ENCODE measurements at places on chromosomes 4 and X.
A peak's percentile ranks its signal among the peaks of the same experiment; 100 is the strongest.

DNA sequence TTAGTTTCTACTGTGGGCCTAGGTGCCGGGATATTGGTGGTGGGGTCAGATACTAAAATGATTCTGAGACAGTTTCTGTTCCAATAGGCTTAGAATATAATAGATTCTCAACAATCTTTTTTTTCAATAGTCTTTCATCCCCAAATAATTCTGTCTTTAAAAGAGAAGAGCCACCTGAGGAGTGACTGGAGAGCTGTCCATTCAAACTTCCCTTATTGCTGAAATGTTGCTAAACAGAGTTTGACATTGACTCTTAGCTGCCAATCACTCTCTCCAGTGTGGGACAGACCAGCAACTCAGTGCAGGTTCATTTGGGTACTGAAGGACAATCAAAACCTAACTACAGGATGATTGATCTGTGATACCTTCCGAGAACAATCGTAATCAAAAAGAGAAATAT, 12.4 kb upstream of the ADH7 start:
- DNase-seq = no peak

DNA sequence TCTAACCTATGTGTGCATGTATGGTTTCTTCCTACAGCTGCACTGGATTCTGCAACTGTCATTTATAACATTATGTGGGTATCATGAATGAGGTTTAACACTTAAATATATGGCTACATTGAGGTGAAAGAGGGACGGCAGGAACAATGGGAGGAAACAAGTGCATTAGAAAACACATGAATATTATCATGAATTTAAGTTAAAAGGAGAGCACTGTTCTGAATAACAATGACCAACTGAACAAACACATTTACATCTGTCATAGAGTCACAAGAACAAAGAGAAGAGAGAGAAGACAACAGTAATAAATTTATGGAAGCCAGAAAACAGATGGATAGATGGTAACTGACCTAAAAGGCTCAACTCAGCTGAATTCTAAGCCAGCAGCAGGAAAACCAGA, 527.1 kb upstream of the DIPK2B start:
- DNase-seq = no peak

- DNase-seq = no peak
Measured at GRCh38 chrX:142994988-142995387, 30.7 kb upstream of the SPANXN4 start.

- no peak for DNase-seq
Measured at GRCh38 chrX:129092242-129092641, 431.0 kb downstream of the SMARCA1 start.

DNA sequence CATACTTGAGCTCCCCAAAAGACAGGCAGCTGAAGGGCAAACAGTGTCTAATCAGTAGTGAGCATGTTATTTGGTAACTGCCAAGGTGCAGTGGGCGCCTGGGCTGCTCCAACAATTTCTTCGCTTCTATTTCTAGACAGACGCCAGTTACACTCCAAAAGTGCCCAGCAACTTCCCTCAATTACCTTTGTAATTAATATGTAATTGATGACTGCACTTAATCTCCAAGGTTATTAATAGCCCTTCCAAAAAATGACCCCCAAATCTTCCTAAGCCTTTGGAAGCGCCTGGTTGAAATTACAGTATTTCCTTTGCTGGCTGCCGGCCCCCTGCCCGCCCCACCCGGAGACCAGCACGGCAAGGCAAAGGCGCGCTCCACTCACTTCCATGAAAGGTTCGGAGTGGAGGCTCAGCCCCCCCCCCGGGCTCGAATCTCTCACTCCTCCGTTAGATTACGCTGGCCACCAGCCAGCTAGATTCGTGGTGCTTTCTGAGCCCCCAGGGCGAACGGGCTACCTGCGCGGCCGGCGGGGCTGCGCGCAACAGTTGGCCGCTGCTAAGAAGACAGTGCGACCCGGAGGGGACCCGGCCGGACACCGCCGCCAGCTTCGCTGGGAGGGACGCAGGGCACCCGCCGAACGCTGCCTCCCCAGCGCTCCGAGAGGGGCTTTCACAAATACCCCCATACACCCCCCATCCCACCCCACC, 1.9 kb downstream of the GPC4 start:
- DNase-seq = no peak

- no peak for DNase-seq
Measured at GRCh38 chr4:26589705-26590104, 5.8 kb downstream of the TBC1D19 start.

DNA sequence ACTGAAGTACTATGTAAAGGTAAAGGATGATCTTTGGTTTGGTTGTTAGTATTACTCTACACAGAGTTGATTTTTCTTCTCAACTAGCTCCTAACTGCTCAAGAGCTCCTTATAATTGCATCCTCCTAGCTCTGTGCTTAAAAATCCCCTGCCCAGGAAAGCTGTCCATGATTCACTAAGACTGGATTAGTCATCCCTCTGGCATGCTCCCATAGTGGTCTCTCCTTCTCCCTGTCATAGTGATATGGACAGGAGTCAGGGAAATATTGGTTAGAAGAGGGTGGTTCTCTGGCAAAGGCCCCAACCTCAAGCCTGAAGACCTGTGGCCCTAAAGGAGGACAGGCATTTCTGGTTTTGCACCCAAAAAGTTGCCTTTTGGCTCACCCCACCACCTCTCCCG, 242.3 kb upstream of the KCNIP4 start:
- no peak for DNase-seq

DNA sequence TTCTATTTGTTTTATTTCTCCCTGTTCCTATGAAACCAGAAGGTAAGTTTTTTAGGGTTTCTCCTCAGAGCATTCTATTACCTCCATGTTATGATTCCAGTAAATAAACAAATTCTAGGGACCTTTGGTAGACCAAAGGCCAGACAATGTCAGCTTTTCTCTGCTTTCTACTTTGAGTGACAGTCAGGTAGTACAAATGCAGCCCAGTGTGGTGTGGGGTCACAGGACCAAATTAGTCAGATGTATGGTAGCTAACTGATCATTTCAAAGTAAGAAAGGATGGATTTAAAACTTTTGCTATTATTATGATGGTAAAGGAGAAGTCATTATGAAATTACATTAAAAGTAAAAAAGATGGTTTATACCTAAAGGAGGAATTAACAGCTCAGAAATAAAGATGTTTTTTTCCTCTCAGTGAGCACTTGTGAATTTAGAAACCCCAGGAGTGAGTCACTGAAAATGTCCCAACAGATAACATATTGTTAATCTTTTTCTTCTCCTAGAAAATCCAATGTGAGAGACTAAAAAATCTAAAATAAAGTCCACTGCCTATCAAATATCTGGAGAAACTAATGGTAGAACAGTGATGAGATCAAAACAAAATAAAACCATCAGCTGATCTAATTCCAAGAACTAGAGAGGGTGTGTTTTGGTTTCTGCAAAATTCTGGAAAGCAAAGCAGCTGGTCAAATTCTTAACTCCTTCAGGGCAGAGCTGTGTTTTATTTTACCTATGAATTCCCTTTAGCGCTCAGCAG, 16.6 kb upstream of the KLHL2 start:
- no peak for DNase-seq

- DNase-seq = no peak
Measured at GRCh38 chr4:185772391-185773093, 39.5 kb downstream of the SORBS2 start.

DNA sequence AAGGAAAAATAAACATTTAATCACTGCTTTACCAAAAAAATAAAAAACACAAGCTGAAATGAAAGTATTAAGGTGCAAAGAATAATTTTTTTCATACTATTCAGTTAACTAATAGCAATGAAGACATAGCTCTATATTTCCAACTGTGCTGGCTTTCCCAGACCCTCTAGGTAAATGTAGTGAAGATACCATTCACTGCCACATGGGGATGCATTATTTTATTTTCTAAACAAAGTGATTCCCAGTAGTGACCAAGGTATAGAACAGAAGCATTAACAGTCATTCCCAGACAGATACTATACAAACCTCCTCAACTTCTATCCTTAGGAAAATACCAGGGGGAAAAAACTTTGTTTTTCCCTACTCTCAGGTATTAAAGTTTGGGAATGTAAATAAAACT, 39.4 kb downstream of the ANTXR2 start:
- DNase-seq = no peak

- no peak for DNase-seq
Measured at GRCh38 chrX:16870862-16871815, 977 bp upstream of the RBBP7 start.

DNA sequence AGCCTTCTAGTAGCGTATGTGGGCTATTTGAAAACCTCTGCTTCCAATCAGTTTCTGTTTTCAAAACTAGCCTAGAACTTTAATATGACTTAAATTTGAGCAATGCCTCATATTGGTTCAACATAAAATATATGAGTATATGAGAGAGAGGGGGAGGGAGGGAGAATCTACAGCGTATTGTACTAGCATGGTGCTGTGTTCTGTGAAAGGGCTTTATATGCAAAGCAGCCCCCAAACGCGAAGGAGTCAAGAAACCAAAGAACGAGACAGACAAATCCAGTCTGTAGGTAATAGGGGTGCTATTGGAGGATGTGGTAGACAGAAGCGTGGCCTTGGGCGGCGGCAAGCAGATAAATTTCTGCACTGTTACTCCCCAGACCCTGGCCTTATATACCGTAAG, 784 bp upstream of the ANXA5 start:
- DNase-seq = peak; percentile 25
